ENCODE measurements at places on chromosomes 12 and 14.

DNA sequence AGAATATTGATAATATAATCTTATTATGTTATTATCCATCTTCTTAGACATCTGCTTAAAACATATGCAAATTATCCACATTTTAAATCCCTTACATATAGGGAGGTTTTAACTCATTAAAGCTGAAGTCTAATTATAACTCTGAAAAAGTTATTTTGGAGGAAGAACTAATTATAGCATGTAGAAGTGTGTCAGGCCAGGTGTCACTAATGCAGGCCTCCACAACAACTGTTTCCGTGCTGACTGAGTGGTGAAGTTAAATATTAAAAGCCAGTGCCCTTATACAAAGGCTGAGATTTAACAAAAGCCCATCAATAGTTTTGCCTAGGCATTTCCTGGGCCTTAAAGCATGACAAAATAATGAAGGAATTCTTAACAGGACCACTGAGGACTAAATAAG, 157.4 kb downstream of the LRRK2 start:
- DNase-seq, result no peak

- no peak for DNase-seq
Observed at GRCh38 chr14:43249116-43249515, 1258.0 kb downstream of the FSCB start.

- DNase-seq, result no peak
Observed at GRCh38 chr14:80780500-80780899, 161.0 kb downstream of the CEP128 start.

DNA sequence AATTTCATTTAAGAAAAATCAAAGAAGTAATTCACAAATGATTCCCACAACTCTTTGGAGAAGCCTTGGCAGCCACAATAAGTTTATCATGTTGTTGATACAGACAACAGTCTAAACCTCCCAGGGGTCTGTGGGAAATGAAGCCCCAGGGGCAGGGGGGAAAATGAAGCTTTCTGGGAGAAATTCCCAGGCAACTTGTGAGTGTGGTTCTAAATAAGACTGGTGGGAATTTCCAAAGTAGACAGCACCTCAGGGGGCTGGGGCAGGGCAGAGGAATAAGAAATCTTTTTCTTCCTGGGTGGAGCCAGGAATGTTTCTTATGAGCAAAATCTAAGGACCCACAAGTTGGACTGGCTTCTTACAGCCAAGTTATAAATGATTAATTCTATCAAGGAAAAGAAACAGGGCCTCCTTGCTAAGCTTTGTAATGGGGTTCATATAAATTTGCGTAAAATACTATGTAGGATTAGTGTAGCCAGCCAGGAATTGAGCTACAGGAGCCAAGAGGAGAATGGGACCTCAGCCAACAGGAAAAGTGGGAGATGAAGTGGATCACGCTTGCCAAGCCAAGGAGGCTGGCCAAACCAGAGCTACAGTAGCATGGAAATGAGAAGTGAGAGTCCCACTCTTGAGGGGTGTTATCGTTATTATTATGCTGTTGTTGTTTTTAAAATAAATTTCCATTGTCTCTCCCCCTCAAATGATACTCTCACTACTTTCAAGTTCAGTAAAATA, 182.9 kb upstream of the FAR2 start:
- peak; percentile 20 for DNase-seq

DNA sequence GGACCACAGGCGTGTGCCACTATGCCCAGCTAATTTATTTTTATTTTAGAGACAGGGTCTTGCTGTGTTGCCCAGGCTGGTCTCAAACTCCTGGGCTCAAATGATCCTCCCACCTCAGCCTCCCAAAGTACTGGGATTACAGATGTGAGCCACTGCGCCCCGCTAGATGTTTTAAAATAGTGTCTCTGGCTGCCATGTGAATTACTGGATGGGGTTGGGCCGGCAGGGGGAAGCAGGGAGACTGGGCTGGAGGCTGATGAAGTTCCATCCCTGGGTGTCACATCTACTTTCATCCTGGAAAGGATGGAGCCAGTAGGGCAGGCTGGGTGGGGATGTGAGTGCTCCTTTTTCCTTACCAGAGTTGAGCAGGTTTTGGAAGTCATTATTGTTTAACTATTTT, 46.1 kb downstream of the DNAH10 start:
- peak; percentile 7 for DNase-seq

- DNase-seq, result no peak
Observed at GRCh38 chr12:94242901-94243300, 94.5 kb downstream of the PLXNC1 start.

DNA sequence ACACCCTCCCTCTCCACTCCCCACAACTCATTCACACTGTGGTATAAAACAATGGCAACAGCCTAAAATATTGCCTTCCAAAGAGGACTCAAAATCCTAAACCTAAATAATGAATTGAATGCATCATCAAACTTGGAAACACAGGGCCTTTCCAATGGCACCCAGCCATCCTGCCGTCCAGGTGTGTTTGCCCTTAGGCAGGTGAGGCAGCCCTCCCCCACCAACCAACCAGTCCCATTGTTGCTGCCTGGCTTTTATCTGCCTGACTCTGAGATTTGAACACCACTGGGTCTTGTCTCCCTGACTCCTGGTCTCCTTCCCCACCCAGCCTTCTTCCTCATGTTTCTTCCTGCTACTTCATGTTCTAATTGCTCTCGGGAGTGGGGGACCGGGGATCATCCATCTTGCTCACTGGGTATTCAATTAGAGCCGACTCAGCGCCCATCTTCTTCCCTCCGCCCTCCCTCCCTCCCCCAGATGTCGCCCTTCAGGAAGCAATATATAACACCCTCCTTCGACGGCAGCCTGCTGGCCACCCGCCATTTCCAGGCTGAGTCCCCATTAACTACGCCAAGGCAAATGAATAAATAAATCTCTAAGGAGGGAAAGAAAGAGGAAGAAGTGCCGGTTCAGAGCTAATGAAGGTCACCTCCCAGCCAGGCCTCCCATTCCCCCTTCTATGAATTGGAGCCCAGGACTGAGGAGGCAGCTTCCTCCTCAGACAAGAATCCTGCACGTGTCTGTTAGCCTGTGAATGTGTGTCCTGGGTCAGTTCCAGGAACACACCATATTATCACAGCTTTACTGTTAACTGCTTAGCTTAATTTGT, 36.3 kb upstream of the NTF3 start:
- no peak for DNase-seq

DNA sequence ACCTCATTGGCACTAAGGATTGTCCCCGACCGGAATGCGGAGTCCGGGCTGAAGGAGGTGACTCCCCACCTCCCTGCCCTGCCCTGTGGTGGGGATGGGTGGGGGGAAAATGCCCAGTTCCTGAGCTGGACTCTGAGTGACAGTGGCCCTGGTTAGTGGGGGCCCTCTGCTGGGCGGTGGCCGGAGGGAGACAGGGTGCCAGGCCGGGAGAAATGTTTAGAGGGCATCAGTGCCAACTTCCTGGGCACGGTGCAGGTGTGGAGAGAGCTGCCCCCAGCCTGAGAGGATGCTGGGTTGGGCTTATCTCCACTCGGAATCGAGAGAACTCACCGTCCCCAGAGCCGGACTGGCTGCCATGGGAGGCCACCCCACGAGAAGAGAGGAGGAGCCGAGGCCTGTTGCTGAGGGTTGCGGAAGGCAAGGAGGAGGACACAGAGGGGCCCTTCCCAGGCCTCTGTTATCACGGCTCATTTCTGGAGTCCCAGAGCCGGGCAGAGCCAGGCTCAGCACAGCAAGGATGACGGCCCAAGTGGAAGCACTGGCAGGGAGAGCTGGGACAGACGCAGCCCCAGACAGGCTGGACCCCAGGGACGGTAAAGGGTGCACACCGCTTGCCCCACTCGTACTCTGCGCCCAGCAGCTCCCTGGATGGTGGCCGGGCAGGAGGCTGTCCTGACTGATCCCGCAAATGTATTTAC, 156.7 kb downstream of the KIF26A start:
- no peak for DNase-seq

Measured in IMR-90 (cell line).